Activated CD8-positive, alpha-beta memory T cell treated with anti-CD3 and anti-CD28 coated beads, Interleukin-2, amount 10 ng/mL, durations not matched to agents 7 days and 5 days (primary cell): ENCODE measurements at places on chromosomes 4 and X. TPM values are rescaled to one million over a fixed set of nuclear protein-coding genes. Genes with fewer than 3 reads are reported as not detected.

GRCh38 chr4:6179362-6179761 lies 21.0 kb downstream of the JAKMIP1 start:
- DNase-seq = peak; percentile 90

The ARHGAP36 gene
- not detected for total RNA-seq

The CT55 gene
- not detected for total RNA-seq

GRCh38 chrX:25810202-25810601 lies 327.9 kb upstream of the MAGEB18 start:
- no peak for DNase-seq

The PNMA6A gene
- total RNA-seq = 0.45 TPM

The FAM13A gene
- 1.8 TPM for total RNA-seq

DNA sequence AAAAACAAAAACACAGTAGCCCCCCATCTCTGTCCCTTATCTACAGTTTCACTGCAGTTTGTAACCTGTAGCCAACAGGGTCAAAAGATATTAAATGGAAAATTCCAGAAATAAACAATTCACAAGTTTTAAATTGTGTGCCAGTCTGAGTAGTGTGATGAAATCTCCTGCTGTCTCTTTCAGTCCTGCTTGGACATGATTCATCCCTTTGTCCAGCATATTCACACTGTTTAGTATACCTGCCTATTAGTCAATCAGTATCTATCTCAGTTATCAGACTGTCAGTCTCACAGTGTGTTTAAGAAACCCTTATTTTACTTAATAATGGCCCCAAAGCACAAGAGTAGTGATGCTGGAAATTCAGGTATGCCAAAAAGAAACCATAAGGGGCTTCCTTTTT lies 21.9 kb downstream of the CNOT6L start:
- DNase-seq = no peak

- no peak for DNase-seq
These were observed 2.2 kb downstream of the FAT4 start for GRCh38 chr4:125316791-125317524.

DNA sequence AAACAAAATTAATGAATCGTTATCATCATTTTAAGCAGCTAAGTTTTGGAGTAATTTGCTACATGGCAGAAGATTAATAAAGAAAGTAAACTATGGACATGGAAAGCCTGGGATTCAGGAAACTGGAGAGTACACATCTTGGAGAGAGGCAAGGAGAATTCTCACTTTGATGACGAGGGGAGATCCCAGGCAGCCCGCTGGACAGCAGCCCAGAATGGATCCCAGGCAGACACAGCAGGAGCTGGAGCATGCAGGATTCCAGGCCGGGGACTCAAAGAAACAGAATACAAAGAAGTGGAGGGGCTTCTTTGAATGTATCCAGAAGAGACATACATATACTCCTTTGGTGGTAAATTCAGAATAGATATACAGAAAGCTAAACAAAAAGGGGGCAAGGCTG lies 118.0 kb upstream of the ATP6AP2 start:
- DNase-seq = no peak

- DNase-seq = no peak
These were observed 140.2 kb downstream of the STIM2 start for GRCh38 chr4:27000820-27001219.

The PHKA1 gene
- 1.1 TPM for total RNA-seq

- DNase-seq = no peak
These were observed 276.6 kb downstream of the BCOR start for GRCh38 chrX:39820938-39821708.

GRCh38 chrX:53494436-53494835 lies 60.3 kb upstream of the HSD17B10 start:
- DNase-seq = no peak

- DNase-seq = no peak
These were observed 186.6 kb downstream of the PDGFC start for GRCh38 chr4:156784970-156785369.

The SLC49A3 gene
- 1.5 TPM for total RNA-seq

- DNase-seq = no peak
These were observed 7.1 kb downstream of the TASL start for GRCh38 chrX:30570505-30570904.

The FOXR2 gene
- total RNA-seq = not detected

DNA sequence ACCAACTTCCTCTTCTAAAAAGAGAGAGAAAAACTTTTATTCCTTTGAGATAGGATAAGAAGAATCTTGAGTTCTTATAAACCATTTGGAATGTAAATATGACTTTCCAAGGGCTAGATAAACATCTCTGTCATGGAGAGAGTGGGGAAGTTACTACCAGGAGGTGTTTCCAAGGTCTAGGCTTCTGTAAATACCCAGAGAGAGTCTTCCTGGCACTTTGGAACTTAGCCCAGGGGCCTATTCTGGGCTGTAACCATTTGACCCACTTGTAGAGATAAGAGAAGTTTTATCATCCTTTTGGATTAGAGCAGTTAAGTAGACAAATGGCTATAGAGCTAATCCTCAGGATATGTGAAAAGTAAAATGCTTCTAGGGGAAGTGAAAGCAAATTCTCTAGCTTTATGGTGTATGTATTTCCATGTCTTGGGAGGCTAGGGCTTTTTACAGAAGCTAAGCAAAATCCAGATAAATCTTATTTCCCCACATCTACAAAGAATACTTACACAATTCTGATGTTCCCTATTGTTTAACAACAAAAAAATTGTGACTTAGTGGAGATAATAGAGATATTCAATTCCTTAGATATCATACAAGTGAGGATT lies 51.1 kb downstream of the MCUB start:
- DNase-seq = no peak

DNA sequence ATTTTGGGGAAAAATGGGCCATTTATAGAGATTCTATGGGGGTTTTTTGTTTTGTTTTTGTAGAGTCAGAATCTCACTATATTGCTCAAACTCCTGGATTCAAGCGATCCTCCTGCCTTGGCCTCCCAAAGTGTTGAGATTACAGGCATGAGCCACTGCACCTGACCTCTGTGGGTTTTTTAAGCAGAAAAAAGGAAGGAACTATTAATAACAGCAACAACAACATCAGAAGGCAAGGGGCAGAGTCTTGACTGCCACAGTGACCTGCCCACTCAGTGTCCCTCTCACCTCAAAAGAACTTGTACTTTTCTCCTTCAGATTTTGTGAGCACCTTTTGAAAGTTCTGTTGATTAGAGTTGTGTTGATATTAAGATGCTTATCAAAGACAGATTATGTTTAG lies 48.1 kb downstream of the FNIP2 start:
- DNase-seq = no peak

GRCh38 chr4:73281396-73281795 lies 22.8 kb upstream of the ANKRD17 start:
- DNase-seq = no peak

DNA sequence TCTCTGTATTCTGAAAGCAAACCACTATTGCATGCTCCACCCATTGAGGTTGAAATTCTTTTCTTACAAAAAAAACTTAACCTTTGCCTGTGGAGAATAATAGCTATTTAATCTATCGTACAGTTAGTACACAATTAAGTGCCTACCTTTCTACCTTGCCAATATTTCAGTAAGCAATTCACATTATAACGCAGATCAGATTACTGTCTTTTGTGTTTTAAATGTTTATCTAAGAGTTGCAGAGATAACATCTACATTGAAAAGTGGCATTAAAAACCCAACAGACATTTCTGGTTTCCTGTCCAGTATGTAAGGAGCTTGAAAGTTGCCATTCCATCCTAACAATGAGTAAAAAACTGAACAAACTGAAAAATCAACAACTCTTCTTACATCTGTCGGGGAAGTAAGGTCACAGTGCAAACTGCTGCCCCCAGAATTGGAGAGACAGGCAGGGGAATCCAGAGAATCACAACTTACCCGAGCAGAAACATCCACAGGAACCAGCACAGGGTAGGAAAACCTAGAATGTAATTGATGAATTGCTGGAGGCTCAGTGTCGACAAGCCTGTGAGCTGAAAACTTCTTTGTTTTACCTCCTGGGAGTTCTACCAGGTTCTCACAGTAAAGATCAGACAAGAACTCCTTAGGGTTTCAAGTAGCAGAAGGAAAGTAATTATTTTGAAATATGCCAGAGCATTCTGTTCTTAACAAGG lies 27.3 kb upstream of the ACSL4 start:
- no peak for DNase-seq

DNA sequence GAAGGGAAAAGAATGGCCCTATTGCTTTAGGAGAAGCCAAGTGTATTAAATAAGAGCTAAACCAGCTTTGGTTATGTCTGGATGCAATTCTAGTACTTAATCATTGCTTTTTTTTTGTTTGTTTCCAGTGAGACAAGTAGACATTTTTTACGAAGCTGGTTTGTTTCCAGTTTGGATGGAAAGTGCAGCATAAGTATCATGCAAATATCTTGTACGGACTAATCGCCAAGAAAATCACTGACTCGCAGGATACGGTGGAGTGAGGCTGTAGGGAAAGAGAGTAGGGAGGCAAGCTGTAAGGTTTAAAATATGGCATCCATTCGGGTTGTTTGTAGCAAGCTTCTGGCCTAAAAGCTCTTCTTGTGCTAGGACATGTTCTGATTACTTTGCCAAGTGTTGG lies 64.8 kb downstream of the HPGD start:
- no peak for DNase-seq

The IL1RAPL1 gene
- not detected for total RNA-seq

- DNase-seq = no peak
These were observed 164.9 kb downstream of the MAML3 start for GRCh38 chr4:139988863-139989765.

DNA sequence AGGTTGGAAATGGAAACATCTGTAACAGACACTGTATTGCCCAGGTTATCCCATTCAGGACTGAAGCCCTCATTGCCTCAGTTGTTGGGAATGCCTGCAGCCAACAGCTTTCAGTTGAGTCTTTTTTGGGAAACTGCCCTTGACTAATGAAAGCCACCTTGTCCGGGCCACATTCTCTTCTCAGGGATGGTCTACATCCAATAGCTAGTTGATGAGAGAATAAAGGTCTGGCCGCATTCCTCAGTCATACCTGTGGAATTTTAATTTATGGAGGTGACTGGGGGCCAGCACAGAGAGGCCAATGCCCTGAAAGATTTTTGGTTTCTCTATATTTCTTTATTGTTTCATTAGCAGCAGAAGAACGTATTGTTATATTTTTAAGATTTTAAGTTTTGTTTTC lies 147.6 kb upstream of the MSX1 start:
- DNase-seq = no peak

GRCh38 chr4:80542747-80543146 lies 207.2 kb downstream of the CFAP299 start:
- no peak for DNase-seq

DNA sequence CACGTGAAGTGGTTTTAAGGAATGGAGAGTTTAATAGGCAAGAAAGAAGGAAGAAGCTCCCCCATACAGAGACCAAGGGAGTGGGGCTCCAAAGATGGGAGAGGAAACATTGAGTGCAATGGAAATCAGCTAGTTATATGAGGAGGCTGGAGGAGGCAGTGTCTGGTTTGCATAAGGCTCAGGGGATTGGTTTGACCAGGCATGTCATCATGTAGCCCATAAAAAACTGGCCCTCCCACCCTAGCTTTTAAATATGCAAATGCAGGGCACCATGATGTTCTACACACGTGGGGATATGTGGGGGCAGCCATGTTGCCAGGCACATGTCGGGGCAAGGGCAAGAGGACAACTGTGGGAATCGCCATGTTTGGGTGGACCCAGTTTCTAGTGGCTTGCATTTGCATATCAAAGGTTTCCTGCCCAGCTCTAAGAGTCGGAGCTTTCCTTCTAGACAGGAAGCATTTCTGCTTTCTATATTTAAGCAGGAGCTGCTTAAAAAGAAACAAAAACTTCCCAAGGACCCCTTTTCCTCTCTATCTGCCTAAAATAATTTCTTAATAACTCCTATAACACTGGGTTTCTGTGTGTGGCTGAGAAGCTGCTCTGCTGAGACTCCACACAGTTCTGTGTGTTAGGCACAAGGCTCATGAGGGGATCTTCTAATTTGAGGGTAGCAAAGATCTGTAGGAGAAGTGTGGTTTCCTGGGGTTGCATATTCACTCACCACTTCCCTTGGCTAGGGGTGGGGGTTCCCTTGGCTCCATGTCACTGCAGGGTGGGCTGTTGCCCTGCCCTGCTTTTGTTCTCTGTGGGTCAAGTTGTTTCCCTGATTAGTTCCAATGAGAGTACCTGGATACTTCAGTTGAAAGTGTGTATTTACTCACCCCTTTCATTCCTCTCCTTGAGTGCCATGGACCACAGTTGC lies 113.5 kb downstream of the VSIG4 start:
- peak; percentile 83 for DNase-seq

- no peak for DNase-seq
These were observed 53.6 kb upstream of the TLR3 start for GRCh38 chr4:186015212-186015817.

The IDS gene
- 106 TPM for total RNA-seq

GRCh38 chrX:132199941-132200340 lies 19.3 kb downstream of the RAP2C start:
- no peak for DNase-seq

- DNase-seq = no peak
These were observed 11.5 kb upstream of the HDAC8 start for GRCh38 chrX:72584163-72584562.

The FGB gene
- total RNA-seq = not detected

The MAGEC1 gene
- not detected for total RNA-seq

DNA sequence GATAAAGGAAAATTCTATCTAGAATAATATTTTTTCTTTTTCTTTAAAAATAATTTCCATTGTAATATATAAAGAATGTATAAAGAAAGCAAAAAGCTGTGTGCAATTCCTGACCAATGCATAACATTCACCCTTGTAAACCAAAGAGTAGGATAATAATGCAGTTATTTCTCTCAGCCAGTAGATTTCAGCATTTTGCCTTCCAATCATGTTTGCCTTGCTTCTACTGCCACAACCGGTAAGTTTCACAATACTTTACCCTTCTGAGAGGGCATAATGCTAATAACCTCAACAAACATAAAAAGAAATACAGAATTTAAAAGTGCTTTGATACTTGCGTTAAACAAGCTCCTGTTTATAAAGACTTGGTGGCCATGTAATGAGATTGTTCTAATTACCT lies 59.9 kb downstream of the CHIC2 start:
- no peak for DNase-seq

The PLS3 gene
- 3.7 TPM for total RNA-seq

DNA sequence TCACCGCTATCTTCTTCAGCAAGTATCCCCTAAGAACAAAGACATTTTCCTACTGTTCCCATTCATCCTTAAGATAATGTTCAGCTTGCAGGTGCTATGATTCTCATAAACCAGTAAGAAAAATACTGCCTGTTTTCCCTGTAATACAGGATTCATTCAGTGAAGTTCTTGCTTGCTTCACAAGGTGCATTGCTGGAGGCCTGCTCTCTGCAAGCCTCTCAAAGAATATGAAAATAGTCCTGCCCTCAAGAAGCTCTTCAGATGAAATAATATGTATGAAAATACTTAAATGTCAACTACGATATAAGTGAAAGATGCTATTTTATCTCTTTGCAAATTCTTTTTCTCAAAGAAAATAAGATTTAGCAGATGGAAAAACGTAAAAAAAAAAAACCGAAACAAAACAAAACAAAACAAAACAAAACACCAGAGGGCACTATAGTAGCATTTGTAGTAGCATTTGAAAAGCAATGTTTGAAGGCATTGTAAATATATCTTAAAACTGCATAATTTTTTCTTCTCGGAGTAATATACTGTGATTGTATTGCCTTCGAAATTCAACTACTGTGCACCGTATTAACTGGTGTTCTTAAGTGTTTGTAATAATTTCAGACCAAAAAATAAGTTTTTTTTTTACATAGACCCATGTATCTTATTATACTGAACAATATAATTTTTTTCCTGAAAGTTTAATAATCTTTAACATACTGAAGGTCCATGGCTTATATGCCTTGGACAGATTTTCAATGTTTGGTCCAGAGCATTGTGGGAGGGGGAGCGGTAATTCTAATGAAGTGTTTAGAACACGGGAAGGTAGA lies 26.0 kb downstream of the ADH4 start:
- no peak for DNase-seq

The NR0B1 gene
- not detected for total RNA-seq
